ENCODE measurements at places on chromosomes 12 and 14.

DNA sequence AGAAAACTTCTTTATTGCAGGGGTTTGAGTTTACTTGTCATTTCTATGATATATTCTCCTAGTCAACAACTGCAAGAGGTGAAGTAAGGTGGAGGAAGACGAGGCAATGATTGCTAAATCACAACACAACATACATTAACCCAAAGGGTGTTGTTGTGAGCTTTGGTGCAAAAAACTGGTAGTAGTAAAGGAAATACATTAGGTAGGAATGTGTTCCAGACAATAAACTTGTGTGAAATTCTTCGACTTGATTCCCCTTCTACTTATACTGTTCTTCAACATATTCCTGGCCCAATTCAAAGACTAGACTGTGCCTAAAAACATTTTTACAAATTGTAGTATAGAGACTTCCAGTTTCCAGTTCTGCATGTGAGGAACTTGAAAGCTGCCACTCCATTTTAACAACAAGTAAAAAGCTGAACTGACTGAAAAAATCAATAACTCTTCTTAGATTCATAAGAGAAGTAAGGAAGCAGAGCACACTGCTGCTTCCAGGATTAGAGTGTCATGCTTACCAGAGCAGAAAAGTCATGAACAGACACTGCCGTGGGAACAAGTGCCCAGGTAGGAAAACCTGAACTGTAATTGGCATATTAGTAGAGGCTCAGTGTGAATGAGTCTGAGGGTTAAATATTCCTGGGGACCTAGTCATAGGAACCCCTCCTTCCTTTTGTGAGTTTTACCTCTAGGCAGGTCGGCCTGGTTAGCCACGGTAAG is 22.2 kb downstream of the COX8C start:
- DNase-seq, result no peak

GRCh38 chr14:62897771-62898170 is 147.5 kb downstream of the KCNH5 start:
- peak; percentile 46 for DNase-seq

DNA sequence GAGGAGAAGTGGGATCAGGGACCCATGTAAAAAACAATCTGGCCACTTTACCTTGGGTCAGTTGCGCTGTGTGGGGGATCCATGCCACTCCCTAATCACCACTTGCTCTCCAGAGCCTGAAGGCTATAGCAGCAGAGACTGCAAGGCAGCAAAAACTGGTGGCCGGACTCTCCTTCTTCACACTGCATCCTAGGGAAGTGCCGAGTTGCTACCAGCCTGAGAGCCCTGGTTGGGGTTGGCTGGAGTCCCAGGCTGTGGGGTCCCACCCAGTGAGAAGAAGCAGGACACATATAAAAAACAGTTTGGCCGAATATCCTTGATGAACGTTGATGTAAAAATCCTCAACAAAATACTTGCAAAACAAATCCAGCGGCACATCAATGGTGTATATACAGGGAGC is 341.2 kb downstream of the AEBP2 start:
- DNase-seq, result no peak

DNA sequence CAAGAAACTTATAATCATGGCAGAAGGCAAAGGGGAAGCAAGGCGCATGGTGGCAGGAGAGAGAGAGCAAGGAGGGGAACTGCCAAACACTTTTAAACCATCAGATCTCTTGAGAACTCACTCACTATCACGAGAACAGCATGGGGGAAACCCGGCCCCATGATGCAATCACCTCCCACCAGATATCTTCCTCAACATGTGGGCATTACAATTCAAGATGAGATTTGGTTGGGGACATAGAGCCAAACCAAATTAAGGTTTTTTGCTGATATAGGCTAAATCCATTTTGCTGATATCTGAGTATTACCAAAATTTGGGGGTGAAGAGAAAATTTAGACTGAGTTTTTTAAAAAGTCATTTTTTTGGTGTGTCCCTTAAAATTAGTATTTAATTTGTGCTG is 54.9 kb upstream of the TMX1 start:
- DNase-seq, result no peak

DNA sequence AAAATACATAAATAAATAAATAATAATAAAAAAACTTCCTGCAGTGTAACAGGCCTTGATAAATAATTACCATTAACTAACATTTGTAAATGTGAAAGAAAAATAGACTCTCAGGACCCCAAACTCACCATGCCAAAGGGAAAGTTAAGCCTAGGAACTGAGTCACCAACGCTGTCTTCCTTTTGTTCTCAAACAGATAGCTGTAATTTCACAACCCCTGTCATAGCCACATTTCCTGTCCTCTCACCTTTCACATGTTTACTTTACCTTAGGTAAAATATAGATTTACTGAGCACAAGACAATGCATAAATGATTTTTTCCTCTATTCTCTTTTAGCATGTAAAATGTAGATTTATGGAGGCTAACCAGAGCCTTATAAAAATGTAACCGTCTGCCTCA is 35.9 kb upstream of the CHST11 start:
- DNase-seq, result no peak

DNA sequence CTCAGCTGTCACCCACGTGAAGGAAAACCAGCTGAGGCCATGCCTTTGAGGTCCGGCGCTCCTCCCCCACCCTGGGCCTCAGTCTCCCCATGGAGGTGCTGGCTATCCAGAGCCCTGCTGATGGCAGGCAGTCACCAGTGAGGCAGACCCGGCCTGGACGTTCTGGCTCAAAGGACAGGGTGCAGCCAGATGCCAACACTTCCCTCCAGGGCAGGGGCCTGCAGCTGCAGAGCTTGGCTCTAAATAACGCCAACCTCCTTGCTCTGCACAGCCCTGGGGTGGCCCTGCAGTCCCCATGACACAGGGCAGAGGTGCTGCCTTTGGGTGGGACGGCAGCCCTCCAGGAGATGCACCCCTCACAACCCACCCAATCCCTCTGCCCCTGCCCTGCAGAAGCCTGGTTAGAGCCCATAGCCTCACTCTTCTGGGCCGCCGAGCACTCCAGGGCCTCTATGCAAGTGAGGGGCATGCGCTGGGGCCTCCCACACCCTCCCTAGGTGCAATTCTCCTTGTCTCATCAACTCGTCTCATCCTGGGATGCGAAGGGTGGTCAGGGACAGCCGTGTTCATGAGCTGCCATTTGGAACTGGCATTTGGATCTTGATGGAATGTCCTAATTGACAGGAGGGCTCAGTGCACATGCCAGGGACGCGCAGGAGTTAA is 30.4 kb downstream of the CCDC85C start:
- no peak for DNase-seq

GRCh38 chr14:29290441-29290840 is 523.9 kb downstream of the FOXG1 start:
- no peak for DNase-seq

All from NCI-H82 (cell line).